ENCODE measurements at places on chromosomes 6 and 20.

GRCh38 chr6:11753798-11754197 is 24.8 kb downstream of the ADTRP start:
- DNase-seq, result no peak

GRCh38 chr20:4067600-4068261 is 52.4 kb upstream of the RNF24 start:
- peak; percentile 52 for DNase-seq

- no peak for DNase-seq
Measured at GRCh38 chr20:60494476-60494875, 536.3 kb downstream of the CDH26 start.

- no peak for DNase-seq
Measured at GRCh38 chr6:19329078-19329477, 508.1 kb upstream of the ID4 start.

DNA sequence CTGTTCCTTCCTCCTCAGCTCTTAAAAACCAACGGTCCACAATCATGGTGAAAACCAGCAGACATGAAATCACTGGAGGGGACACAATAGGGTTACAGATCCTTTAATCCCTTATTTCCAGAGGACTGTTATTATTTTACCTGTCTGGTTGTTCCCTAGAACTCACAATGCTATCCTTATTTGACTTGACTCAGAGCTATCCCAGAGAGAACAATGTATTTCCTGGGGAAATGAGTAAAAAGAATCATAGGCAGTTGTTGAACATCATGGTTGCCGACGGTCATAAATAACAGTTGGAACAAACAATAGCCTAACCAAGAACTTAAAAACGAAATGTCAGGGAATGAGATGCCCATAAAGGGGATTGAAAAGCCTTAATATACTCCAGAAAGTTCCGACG is 9.3 kb downstream of the OR2H1 start:
- peak; percentile 56 for DNase-seq

DNA sequence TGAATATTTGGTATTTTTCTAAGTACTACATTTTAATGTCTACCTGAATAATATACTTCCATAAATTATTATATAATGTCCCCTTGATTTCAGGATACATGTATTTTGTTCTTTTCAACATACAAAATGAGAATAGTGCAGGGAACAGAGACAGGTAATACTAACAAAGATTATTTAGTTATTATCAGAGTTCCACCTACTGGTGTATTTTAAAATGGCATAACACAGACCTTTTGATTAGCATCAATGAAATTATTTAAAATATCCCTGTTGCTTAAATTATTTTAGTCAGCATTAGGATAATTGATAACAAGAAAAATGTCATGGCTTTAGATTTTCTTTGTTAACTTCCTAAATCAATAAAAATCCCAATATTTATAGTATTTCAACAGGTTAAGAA is 184.0 kb downstream of the PRDM13 start:
- DNase-seq, result no peak
